ENCODE measurements at places on chromosomes 12 and 14. TPM values are rescaled to one million over a fixed set of nuclear protein-coding genes. Genes with fewer than 3 reads are reported as not detected.

GRCh38 chr12:96132819-96133218, 61.4 kb upstream of the ELK3 start:
- H3K27ac ChIP-seq, result no peak overlapping the region
- no peak for DNase-seq
- H3K36me3 ChIP-seq, result no peaks in the 10 kb centered on the region
- H3K4me3 ChIP-seq, result no peak overlapping the region

- H3K36me3 ChIP-seq, result no peaks in the 10 kb centered on the region
- no peak overlapping the region for H3K27ac ChIP-seq
- no peak for DNase-seq
Observed at GRCh38 chr12:72673853-72674252, 401.7 kb downstream of the TRHDE start.

DNA sequence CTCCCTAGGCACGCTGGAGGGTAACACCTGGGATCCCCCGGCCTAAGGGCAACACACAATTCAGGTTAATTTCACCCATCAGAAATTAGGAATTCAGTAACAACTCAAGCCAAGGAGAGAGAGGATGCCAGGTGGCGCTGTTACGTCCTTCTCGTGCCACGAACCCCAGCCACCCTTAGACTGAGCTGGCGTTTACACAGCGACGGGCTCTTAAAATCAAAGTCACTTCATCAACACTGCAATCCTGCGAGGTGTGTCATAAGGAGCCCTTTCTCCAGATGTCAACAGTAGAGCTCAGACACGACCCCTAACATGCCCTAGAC, 110.6 kb upstream of the TMEM132D start:
- H3K4me3 ChIP-seq, result no peak overlapping the region
- peaks cover 33% of the 10 kb centered on the region for H3K27me3 ChIP-seq
- H3K27ac ChIP-seq, result no peak overlapping the region

- DNase-seq, result no peak
- no peaks in the 10 kb centered on the region for H3K27me3 ChIP-seq
- peak overlapping the region; percentile 62 for H3K27ac ChIP-seq
- peaks cover 7% of the 10 kb centered on the region for H3K36me3 ChIP-seq
- no peak overlapping the region for H3K4me3 ChIP-seq
Observed at GRCh38 chr12:120252071-120252906, 13.2 kb downstream of the PXN start.

DNA sequence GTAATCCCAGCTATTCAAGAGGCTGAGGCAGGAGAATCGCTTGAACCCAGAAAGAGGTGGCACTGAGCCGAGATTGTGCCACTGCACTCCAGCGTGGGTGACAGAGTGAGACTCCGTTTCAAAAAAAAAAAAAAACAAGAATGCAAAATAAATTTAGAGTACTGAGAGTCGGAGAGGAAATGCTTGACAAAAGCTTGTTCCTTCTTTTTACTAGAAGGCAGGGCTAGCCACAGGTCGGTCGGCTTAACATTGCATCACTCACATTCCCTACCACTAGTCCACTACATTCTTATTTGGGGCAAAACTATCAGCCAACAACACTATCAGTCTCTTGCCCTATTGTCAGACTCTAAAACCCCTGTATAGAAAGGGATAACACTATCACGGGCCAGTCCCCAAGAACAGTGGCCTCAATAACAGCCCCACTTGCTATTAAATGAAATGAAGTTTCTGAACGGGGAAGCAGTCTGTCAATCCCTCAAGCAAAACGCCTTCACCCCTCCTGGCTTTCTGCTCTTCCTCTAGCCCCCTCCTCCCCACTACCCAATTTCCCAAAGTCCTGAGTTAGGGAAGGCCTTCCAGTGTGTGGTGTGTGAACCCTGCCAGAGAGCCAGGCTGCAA, 1.0 kb downstream of the RNF41 start:
- H3K27ac ChIP-seq, result peak overlapping the region; percentile 99
- H3K27me3 ChIP-seq, result no peaks in the 10 kb centered on the region
- peaks cover 4% of the 10 kb centered on the region for H3K36me3 ChIP-seq
- no peak for DNase-seq

GRCh38 chr12:48999371-49000131, at the start of gene DDN:
DDN (minus strand) TSS chr12:48999375; CDS start chr12:48999287, 88 bp downstream.
- H3K27ac ChIP-seq, result peak within 1 kb of the TSS; percentile 53
- peak within 1 kb of the TSS; percentile 84 for H3K4me3 ChIP-seq
- peaks cover 25% of the 10 kb centered on the region for H3K36me3 ChIP-seq
- DNase-seq, result no peak

DNA sequence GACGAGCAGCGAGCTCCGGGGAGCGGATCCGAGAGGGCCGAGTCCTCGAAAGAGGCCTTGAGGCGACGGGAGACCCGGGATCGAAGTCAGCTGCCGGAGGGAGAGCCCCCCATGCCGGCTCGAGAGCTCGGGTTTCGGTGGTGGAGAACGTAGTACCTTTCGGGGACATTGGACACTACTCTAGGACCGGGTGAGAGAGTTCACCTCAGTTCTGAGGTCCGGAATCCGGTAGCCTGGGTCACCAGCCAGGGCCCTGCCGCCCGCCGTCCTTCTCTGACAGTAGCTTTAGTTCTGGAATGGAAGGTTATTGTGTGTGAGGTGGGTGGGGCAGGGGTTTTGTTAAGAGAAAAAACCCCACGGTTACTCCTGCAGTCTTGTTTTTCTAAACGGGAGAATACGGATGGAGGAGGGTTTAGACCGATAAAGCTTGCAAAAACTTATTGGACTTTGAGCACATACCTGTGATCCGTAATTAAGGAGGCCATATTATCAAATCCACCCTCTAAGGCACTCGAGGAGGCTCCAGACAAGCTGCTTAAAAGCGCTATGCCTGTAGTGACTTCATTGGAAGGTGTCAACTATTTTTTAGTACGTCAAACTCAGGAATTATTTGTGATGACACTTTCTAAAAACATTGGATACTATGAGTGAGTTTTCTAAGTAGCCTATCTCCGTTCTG, 765 bp downstream of the SCYL2 start:
- peak overlapping the region; percentile 99 for H3K27ac ChIP-seq
- DNase-seq, result no peak
- peaks cover 19% of the 10 kb centered on the region for H3K4me1 ChIP-seq
- no peaks in the 10 kb centered on the region for H3K36me3 ChIP-seq

GRCh38 chr12:12379831-12380730, 23.2 kb downstream of the BORCS5 start:
- H3K27me3 ChIP-seq, result no peaks in the 10 kb centered on the region
- H3K4me1 ChIP-seq, result peaks cover 13% of the 10 kb centered on the region
- H3K27ac ChIP-seq, result peak overlapping the region; percentile 7
- H3K36me3 ChIP-seq, result peaks cover 31% of the 10 kb centered on the region
- H3K4me3 ChIP-seq, result no peak overlapping the region

DNA sequence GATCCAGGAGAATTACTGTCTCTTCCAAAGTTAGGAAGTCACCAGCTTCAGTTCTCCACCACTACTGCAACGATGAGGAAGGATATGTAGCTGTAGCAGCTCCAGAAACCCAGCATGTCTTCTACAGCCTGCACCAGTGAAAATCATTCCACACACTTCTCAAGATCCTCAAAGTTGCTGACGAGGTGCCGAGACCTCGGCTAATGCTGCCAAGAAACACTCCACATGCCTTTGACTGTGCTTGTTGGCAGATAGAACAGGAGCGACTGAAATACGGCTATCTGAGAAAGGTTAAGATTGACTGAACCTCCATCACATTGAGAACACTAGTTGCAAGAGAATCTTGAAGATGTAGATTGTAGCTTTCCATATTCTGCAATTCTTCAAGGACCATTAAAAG, 241.9 kb downstream of the PPFIA2 start:
- no peak overlapping the region for H3K4me3 ChIP-seq
- no peaks in the 10 kb centered on the region for H3K36me3 ChIP-seq
- H3K27ac ChIP-seq, result no peak overlapping the region
- no peak for DNase-seq

DNA sequence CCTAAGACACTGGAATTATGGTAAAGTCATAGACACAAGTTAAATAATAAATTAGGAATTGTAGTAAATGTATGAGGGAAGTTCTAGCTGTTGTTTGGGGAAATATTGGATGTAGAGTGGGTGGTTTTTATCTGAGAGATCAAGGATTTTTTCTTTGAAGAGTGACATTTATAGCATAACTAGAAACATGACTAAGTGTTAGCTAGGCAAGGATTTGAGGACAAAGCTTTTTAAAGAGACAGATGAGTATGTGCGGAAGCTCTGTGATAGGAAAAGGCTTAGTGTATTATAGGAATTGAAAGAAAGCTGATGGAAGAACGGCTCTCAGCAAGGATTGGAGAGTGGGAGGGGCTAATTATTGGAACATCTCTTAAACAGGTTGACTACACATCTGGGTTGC, 24.5 kb downstream of the PDZRN4 start:
- no peak overlapping the region for H3K4me3 ChIP-seq
- no peak overlapping the region for H3K27ac ChIP-seq
- no peaks in the 10 kb centered on the region for H3K36me3 ChIP-seq
- no peak for DNase-seq
- peaks cover 2% of the 10 kb centered on the region for H3K4me1 ChIP-seq
- H3K27me3 ChIP-seq, result no peaks in the 10 kb centered on the region

DNA sequence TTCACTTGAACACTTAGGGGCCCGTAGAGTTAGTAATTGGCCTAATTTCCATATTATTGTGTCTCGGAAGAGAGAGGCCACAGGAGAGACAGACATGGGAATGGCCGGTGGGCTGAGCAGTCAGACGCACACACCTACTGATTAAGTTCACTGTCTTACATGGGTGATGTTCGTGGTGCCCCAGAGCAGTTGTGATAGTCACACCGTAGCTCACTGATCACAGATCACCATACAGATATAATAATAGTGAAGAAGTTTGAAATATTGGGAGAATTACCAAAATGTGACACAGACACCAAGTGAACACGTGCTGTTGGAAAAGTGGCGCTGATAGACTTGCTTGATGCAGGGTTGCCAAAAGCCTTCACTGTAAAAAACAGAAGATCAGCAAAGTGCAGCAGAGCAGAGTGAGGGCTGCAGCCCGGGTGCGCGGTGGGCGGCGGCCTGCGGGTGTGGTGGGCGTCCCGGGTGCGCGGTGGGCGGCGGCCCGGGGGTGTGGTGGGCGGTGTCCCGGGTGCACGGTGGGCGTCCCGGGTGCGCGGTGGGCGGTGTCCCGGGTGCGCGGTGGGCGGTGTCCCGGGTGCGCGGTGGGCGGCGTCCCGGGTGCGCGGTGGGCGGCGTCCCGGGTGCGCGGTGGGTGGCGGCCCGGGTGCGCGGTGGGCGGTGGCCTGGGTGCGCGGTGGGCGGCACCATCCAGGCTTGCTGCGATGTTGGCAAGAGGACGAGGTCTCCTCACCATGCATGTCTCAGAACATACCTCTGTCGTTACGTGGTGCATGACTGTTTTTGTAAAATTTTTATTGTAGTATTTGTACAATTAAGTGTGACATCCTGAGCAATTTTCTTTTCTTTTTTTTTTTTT, 34.3 kb upstream of the TEX22 start:
- H3K4me1 ChIP-seq, result peaks cover 5% of the 10 kb centered on the region
- H3K4me3 ChIP-seq, result peak overlapping the region; percentile 11
- DNase-seq, result no peak
- peaks cover 4% of the 10 kb centered on the region for H3K36me3 ChIP-seq

- H3K4me1 ChIP-seq, result peaks cover 22% of the 10 kb centered on the region
- peaks cover 45% of the 10 kb centered on the region for H3K36me3 ChIP-seq
- DNase-seq, result no peak
- no peak overlapping the region for H3K4me3 ChIP-seq
- H3K27ac ChIP-seq, result no peak overlapping the region
Observed at GRCh38 chr14:59337141-59337611, 128.0 kb downstream of the GPR135 start.

- H3K4me3 ChIP-seq, result no peak overlapping the region
- no peak overlapping the region for H3K27ac ChIP-seq
- H3K27me3 ChIP-seq, result peaks cover 46% of the 10 kb centered on the region
- no peak for DNase-seq
Observed at GRCh38 chr12:6046511-6047180, 77.8 kb downstream of the VWF start.

GRCh38 chr12:121034616-121035305, 4.3 kb downstream of the OASL start:
- H3K27ac ChIP-seq, result no peak overlapping the region
- H3K4me1 ChIP-seq, result no peaks in the 10 kb centered on the region
- no peak overlapping the region for H3K4me3 ChIP-seq
- H3K36me3 ChIP-seq, result no peaks in the 10 kb centered on the region

GRCh38 chr14:74293606-74294005, 9.1 kb downstream of the ABCD4 start:
- H3K27ac ChIP-seq, result no peak overlapping the region
- no peak overlapping the region for H3K4me3 ChIP-seq
- no peaks in the 10 kb centered on the region for H3K36me3 ChIP-seq
- H3K4me1 ChIP-seq, result no peaks in the 10 kb centered on the region
- no peak for DNase-seq
- no peaks in the 10 kb centered on the region for H3K27me3 ChIP-seq

DNA sequence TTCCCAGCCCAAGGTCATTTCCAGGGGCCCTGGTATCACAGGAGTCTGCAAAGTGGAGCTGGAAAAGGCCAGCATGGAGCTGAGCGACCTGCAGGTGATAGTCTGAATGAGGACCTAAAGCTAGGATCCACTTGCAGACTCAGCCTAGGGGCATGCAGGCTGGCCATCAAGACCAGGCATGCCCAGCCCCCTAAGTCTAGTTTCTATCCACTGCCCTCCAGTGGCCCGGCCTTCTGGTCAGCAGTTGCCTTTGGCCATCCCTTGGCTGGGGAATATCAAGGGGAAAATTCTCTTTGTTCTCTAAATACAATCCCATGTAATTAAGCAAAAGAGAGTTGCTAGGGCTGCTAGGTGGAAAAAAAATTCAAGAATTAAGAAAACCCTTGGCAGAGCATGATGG, 96.3 kb upstream of the LHX5 start:
- DNase-seq, result no peak
- H3K27me3 ChIP-seq, result peaks cover 53% of the 10 kb centered on the region

- H3K27ac ChIP-seq, result no peak overlapping the region
- no peaks in the 10 kb centered on the region for H3K27me3 ChIP-seq
- peaks cover 49% of the 10 kb centered on the region for H3K36me3 ChIP-seq
- no peak for DNase-seq
Observed at GRCh38 chr12:19154686-19155085, 25.2 kb downstream of the PLEKHA5 start.

GRCh38 chr14:96272777-96273473, 16.9 kb downstream of the BDKRB1 start:
- no peak for DNase-seq
- no peak overlapping the region for H3K27ac ChIP-seq
- no peaks in the 10 kb centered on the region for H3K27me3 ChIP-seq
- no peaks in the 10 kb centered on the region for H3K36me3 ChIP-seq

GRCh38 chr12:101570047-101570446, 24.7 kb upstream of the MYBPC1 start:
- no peak overlapping the region for H3K27ac ChIP-seq
- H3K36me3 ChIP-seq, result no peaks in the 10 kb centered on the region
- peaks cover 13% of the 10 kb centered on the region for H3K27me3 ChIP-seq
- DNase-seq, result no peak
- H3K4me3 ChIP-seq, result no peak overlapping the region

PLBD1 gene
- total RNA-seq, result 30.5 TPM

DGKA gene
- 46.6 TPM for total RNA-seq

CD63 gene
- total RNA-seq, result 567 TPM

OTX2 gene
- 0.22 TPM for total RNA-seq

PIWIL1 gene
- not detected for total RNA-seq

OR11H7 gene
- total RNA-seq, result not detected

TAS2R14 gene
- 2.8 TPM for total RNA-seq

PRDM4 gene
- 35.0 TPM for total RNA-seq

KSR2 gene
- 2.0 TPM for total RNA-seq
